ENCODE measurements at places on chromosomes 3 and 15.

DNA sequence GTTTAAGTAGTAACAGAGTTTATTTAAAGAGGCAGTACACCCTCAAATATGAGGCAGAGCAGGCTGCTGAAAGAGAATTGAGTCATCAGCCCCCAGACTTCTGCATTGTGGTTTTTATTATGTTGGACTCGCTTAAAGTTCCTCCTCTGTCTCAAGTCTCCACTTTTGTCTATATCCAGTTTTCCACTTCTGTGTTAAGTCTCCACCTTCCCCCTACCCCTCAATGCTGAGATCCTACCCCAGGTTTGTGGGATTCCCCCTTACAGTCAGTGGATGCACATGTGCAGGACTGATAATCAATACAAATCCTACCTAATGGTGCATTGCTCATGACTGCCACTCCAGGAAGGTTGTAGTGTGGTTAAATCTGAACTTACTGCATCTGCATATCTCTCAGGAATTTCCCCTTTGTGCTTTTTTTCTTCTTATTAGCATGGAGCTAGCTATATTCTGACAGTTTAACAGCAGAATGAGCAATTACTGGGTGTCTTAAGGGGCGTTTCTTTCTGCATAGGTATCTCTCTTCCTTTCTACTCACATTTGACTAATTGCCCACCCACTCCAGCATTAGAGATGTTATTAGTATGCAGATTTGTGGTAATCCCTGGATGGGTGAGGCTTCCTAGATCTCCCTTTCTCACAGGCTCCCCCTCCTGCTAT lies 11.9 kb upstream of the CD200R1L start:
- no peak for DNase-seq

- DNase-seq, result no peak
These were observed 320.9 kb upstream of the CTDSPL start for GRCh38 chr3:37540786-37541185.

DNA sequence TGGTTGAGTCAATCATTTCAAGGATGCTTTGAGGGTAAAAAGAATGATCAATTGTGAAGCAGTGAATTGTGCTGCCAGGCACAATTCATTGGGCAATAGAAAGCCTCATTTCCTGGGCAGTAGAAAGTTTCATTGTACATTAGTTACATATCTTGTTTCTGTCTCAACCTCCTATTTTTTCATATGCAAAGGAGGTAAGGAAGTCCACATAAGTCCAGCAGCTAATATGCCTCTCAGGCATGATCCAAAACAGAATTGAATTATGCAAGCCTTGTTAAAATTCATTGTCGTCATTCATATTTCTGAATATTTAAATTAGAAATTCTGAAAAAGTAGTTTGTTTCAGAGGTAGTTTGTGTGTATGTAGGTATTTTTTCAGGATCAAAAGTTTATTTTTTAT lies 65.8 kb downstream of the TFRC start:
- no peak for DNase-seq

DNA sequence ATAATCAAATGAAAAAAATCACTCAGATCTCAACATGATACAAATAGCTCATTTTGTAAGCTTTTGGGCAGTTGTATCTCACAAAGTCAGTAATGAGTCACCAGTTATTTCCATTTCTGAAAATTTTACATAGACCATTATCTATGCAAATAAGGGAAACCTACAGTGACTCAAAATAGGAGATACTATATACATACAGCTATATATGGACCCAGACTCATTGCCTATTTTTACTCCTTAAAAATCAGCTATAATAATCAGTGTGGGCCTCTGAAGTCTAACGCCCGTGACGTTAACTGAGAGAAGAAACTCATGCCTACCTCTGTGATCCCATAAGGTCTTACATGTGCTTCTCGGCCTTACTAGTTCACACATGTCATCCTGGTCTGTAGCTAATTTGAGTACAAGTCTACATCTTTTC lies 31.6 kb downstream of the LRIG1 start:
- DNase-seq, result no peak

- no peak for DNase-seq
These were observed 852.3 kb downstream of the OTOL1 start for GRCh38 chr3:162348912-162349311.

GRCh38 chr3:107592073-107592472 lies 69.3 kb downstream of the BBX start:
- no peak for DNase-seq

- DNase-seq, result no peak
These were observed 199.6 kb upstream of the GADL1 start for GRCh38 chr3:31094048-31094447.

DNA sequence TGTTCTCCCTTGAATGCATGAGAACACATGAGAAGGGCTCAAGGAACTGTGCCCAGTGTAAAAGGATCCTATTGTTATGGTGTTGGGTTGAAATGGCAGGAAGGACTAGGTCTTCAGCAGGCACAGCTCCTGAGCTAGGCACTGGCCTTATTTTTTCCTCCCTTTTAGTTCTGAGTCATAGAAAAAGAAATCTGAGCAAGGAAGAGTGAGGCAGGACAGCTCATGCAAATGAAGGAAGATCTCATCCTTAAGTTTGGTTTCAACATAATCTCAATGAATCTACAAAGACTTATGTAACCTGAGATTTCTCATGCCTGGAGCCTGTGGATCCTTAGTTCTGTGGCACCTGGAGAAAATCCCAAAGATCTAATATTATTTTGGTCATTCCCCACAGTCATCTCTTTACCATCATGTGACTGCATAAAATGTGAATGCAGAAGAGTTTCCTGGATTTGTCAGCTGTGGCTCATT lies 188.6 kb upstream of the TBL1XR1 start:
- DNase-seq, result no peak

DNA sequence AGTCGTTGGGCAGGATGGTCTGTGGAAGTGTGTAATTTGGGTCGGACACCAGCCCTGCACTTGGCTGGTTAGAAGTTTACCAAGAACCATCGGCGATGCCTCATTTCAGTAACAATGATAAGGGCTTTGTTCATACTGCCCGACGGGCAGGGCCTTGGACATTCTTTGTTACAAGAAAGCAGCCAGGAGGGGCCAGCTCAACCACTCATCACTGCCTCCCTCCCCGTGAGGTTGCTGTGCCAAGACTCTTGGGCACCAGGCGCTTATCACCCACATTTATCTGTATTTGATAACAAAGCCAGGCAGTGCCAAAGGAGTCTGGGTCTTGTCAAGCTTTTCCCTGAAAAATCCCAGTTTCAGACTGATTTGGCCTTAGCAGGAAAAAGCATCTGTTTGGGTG lies 235.0 kb downstream of the ADAMTS17 start:
- DNase-seq, result no peak

GRCh38 chr3:13346481-13347389 lies 73.4 kb downstream of the NUP210 start:
- peak; percentile 71 for DNase-seq

- DNase-seq, result no peak
These were observed 214.5 kb downstream of the ZIC4 start for GRCh38 chr3:147191795-147192385.

DNA sequence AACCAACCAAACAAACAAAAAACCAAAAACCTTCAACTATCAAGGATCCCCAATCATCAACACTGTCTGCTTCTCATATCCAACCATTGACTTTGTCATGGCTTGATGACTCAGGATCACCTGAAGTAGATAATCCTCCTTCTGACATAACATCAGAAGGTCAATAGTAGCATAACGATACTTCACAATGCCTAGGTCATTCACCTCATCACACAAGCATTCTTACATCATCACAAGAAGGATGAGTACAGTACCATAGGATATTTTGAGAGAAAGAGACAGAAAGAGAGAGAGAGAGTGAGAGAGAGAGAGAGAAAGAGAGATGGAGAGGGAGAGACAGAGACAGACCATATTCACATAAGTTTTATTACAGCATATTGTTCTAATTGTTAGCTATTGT lies 42.1 kb downstream of the SPATA16 start:
- no peak for DNase-seq

- DNase-seq, result no peak
These were observed 3.5 kb downstream of the PLXND1 start for GRCh38 chr3:129602730-129603560.

DNA sequence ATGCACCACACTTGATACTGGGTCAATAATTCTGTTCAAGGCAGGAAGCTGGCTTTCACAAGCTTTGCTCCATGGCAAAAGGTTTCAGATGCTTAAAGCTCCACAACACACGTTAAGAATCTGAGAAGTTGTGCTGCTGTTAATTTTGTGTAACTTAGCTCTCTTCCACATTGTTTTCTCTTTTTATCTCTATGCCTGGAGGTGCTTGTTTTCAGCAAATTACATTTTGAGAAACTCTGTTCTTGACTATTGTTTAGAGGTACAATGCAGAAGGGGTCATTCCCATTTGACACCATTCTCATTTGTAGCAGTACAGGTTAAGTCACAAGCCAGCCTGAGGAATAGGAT lies 156.0 kb downstream of the FNDC3B start:
- DNase-seq, result no peak

DNA sequence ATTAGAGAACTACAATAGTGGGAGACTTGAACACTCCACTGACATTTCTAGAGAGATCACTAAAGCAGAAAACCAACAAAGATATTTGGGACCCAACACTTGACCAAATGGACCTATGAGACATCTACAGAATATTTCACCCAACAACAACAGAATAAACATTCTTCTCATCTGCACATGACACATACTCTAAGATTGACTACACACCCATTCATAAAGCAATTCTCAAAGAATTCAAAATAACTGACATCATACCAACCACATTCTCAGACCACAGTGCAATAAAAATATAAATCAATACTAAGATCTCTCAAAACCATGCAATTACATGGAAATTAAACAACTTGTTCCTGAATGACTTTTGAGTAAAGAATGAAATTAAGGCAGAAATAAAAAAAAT lies 473.7 kb downstream of the LPP start:
- no peak for DNase-seq

DNA sequence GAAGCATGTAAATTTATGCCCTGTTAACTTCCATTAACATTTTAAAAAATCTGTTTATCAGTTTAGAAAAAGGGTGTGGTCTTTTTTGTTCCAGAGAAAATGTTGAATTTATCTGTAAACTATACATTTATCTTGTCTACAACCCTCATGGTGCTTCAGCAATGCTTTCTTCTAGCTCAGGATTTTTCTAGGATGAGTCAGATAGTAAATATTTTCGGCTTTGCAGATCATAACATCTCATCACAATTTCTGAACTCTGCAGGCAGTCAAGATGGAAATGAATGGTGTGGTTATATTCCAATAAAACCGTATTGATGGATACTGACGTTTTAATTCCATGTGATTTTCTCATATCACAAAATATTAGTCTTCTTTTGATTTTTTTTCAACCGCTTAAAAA lies 70.5 kb upstream of the FOXB1 start:
- no peak for DNase-seq

- DNase-seq, result no peak
These were observed 16.1 kb upstream of the AGBL1 start for GRCh38 chr15:86063356-86064095.

DNA sequence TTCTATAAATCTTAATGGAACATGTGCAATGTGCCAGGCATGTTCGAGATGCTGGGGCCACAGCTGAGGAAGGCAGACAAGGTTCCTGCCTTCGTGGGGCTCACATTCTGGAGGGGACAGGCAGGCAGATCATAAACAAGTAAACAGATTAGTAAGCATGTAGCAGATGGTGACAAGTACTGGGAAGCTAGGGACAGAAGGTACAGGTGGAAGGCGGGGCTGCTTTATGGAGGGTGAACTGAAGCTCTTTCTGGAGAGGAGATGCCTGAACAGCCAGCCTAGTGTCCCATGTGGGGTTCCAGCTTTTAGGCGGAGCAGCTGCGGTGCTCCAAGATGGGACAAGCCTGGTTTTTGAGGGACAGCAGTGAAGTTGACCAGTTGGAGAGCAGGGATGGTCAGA lies 74.7 kb upstream of the SNRK start:
- DNase-seq, result no peak

- no peak for DNase-seq
These were observed 215.2 kb upstream of the SGO1 start for GRCh38 chr3:20401253-20401652.

DNA sequence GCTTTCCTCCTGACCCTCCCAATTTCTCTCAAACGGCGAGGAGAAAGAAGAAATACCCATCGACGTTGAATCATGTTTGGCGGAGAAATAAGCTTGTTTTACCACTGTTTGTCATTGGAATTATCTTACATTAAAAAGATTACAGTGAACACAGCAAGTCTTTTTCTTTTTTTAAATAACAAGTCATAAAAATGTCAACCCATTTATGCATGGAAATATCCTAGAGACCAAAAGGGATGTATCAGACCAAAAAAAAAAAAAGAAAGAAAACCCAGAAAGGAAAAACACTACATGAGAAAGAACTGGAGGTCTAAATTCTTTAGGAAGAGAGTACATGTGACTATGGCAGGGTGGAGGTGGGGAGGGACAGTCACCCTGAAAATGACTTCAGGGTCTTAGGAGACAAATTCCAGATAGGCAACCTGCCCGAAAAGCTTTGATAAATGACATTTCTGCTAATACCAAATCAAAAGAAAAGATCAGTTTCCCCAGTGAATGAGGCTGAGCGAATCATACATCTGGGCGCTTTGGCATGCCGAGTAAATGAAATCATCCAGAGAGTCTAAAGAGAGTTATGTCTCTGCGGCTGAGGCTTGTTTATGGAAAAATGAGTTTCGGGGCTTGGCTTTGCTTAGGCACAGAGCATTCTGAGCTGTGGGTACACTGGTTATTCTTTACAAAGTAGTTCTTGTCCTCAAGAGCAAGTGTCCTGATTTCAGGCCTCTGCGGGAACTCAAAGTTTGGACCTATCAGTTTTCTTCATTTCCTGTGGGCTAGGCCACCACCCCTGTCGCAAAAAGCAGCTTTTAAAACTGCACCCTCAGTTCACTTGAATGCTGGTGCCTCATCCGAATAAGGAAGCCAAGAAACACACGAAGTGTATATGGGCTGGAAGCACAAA lies 110.1 kb upstream of the TGFBR2 start:
- DNase-seq, result no peak

DNA sequence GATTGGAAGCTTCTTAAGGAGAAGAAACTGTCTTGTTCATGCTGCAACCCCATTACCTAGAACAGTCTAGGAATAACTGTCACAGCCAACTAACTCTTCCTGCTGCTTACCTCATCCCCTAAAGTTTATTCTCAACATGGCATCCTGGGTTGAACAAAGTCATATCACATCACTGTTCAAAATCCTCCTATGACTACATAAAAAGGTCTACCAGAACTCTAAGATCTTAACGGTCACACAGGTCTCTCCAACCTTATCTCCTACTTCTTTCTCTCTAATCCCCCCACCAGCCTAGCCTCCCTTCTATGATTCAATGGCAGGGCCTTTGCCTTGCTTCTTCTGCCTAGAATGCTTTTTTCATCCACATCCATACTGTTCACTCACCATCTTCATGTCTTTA lies 69.3 kb downstream of the CLASP2 start:
- no peak for DNase-seq

DNA sequence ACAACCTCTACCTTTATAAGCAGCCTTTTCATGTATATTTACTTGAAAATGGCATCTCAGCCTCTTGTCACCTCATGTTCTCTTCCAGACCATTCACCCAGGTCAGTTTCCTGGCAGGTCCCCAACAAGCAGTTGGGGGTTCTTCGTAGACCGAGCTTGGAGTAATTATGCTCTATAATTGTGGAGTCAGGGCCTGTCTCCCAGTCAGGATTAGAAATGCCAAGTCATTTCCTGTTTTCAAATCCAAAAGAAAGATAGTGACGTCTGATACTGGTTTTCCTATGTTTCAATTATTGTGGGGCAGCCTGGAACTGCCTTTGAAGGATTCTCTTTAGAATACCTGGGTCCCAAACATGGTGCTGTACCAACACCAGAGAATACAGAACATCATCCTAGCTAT lies 430.6 kb downstream of the MECOM start:
- no peak for DNase-seq

Data from effector CD4-positive, alpha-beta T cell (primary cell).